ENCODE measurements at places on chromosomes 5 and 9.
A peak's percentile ranks its signal among the peaks of the same experiment; 100 is the strongest.

DNA sequence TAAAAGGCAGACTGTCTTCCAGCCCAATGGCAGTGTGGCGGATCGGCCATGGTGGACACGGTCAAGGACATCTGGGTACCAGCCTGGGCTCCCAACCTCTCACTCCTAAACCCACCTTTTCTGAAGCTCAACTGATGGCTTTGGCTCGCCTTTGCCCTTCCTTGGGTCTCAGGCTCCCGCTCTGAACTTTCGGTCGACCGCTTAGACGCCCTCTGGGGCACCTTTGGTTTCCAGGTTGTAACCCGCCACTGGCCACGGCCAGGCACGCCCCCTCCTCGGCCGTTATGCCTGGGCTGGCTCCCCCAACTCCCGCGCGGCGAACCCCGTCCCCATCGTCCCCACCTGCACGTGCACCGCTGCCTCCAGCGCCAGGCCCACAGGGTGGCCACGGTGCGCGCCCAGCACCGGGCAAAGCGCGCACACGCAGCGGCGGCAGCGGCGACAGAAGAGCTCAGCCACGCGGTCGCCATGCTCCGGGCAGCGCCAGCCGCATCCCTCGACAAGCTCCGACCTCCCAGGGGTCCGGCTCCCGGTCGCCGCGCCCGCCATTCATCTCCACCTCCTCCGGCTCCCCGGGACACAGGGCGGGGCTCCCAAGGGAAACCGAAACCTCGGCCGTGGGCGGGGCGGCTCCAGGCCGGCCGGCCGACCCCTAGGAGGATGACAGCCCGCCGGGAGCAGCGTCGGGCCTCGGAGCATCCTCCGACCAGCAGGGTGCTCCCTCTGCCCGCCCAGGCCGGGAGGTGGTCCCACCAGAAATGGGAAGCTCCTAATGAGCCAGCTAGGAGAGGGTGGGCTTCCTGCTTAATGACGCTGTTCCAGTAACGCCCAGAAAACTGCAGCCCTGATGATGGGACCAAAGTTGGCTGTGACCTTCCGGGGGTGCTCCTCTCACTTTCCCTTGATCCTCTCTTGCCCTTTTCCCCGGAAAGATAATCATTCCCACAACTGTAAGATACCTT lies at the start of gene TRIM14:
Gene TRIM14 (minus strand): TSS at position 583 of the 962 bp plus-strand sequence. CDS start 34 bp downstream, at position 549.
- DNase-seq = no peak

- no peak for DNase-seq
These were observed 38.8 kb downstream of the FOXI1 start for GRCh38 chr5:170144286-170145023.

DNA sequence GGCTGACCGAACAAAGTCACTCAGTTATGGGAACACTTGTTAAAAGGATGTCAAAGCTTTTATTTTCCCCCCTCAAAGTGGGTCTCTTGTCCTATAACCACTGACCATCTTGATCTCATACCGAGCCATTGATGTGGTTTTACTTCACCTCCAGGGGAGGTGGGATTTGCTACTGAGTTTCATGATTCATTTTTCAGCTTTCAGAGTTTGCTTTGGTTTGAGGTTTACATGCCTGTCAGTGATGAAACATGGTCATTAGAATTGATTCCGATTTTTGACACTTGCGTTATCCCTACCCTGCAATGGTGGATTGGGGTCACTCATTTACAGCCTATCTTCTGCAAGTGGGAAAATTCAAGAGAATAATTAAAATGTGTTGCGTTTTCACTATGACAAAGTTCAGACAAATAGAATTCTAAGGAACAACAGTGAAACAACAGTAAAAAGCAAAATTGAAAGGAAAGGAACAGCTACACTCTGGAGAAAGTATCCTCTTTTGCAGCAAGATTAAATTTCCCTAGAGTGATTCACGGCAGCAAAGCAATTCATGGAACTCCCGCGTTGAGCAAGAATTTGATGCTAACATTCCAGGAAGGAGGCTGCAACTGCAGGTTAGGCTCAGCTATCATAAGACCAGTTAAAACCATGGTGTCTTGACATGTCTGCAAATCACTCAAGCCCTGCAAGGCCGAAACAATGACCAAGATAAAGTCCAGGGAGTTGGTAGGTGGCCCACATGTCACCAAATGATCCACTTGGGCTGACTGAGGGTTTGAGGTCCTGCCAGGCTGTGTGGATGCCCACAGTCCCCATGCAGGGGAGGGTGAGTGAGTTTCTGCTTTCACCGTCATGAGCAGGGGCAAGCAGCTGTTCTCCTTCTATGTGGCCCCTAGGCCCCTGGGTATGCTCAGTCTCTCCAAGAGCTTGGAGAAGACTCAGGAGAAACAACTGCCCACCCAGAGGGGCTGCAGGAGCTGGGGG lies 9.4 kb downstream of the GADD45G start:
- DNase-seq = no peak

DNA sequence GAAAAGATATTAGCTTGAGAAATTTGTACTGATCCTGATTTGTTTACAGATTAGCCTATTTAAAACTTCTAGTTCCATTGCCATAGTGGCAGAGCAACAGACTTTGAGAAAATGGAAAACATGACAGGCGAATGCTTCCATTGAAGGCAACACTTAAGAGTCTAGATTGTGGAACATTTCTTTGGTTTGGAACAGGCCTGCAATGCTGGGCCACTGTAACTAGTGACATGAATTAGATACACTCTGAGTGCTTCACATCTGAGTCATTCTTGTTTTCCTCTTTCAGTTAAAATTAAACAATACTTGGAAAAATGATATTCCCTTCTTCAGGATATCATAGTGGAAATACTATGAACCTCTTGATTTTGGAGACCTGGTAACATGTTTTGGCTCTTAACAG lies 453.6 kb upstream of the TUSC1 start:
- no peak for DNase-seq

- DNase-seq = no peak
These were observed 140.7 kb upstream of the SPRY4 start for GRCh38 chr5:142465476-142465875.

DNA sequence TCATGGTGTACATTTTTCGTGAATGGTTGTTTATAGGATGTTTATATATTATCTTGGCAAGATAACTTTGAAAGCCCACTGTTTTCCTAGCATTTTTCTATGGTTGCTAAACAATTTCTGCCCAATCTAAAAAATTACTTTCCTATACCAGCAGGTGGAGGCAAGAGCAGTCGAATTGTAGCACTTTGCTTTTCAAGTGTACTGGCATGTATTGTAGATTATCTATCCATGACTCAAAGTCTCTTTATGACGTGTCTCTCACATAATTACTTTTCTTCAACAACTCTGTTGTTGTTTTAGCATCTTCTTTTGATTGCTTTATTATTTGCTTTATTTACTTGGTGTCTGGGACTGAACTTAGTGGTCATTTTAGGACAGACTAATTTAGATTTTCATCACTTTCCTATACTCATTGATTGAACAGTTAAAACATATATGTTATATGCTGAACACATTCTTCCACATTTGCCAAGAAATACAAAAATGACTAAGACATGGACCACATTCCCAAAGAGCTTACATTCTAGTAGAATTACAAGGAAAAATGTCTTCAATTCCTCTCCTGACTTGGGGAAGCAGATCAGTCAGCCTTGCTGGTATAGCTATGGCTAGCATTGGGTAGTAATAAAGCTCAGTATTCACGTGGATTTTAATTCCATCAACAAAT lies 20.7 kb downstream of the NLN start:
- no peak for DNase-seq

- no peak for DNase-seq
These were observed 72.6 kb upstream of the PUM3 start for GRCh38 chr9:2916382-2916985.

DNA sequence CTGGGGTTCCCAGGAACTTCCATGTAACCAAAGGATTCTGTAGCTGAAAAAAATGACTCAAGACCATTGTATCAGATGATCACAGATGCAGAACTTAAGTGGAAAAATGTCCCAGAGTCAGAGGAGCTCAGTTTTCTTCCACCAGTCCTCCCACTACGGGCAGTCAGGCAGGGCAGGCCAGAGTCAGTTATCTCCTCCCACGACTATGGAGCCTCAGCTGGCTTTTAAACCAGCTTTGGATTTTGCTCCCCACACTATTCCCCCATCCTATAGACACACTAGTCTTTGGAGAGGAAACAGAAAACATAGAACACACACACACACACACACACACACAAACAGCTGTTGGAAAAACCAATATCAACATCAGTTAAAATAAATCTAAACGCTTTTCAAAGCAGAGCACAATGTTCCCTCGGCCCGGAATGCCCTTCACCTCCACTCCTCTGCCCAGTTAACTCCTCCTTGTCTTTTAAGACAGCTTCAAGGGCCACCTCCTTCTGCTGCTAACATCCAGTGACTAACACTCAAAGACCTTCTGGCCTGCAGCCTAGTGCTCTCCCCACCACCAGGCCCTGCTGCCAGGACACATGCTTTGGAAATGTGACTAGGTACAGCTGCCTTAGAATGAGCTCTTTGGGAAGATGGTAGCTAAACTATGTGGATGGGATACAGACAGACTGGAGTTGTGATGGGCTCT lies 56.8 kb downstream of the NIPAL4 start:
- peak; percentile 26 for DNase-seq

DNA sequence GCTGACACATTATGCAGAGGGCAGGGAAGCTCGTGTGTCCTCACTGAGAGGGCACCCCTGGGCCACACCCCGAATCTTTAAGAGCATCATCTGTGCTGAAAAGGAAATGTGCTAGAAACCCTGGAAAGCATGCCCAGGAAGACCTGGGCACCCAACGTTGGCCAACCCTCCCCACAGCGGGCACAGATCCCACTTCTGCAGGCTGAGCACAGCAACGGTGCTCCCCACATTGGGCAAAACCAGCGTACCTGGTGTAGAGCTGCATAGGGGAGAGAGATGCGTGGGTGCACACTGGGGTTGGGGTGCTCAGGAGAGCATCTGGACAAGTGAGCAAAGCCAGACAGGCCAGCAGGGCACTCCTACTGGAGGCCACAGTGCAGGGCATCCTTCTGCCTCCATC lies 32.6 kb downstream of the ROR2 start:
- no peak for DNase-seq

DNA sequence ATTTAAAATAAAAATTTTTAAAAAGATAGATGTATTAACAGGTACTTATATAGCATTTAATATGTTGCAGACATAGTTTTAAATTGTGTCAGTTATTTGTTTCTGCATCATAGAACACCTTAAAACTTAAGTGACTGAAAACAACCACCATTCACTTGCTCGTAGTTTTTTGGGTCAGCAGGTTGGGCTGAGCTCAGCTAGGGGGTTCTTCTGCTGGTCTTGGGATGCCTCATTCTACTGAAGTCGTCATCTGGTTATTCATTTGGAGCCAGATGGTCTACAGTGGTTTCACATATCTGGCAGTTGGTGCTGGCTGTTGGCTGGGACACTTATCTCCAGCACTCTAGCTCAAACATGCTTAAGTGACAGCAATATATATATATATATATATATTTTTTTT lies 29.6 kb downstream of the PSAT1 start:
- no peak for DNase-seq

DNA sequence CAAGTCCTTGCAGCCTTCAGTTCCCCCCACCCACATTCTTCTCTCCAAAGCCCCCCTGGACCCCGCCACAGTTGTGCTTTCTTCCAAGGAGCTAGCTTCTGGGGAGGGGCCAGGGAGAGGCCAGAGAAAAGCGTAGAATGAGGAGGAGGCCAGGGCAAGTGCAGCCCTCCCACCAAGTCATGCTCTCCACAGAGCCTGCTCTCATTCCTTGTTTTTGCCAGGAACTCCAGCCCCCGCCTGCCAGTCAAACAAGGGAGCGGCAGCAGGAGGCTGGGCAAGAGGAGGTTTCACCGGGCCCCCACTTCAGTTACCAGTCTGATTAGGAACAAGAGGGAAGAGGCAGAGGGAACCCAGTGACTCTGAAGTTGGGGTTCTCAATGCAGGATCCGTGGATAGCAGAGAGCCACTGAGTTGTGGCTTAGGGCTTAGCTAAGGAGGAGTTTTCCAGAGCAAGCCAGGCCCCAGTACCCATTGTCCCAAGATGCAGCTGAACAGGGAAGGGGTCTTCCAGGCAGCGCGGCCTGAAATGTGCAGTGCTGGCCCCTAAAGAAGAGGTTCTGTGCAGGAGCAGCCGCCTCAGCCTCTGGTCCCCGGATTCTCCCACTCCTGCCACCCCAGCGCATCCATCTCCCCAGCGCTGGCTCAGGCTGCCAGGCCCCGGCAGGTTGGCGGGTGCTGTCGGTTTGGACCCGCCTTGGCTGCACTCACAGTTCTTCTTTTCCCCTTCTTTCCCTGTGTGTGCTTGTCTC lies 120.6 kb downstream of the DAB2IP start:
- no peak for DNase-seq

DNA sequence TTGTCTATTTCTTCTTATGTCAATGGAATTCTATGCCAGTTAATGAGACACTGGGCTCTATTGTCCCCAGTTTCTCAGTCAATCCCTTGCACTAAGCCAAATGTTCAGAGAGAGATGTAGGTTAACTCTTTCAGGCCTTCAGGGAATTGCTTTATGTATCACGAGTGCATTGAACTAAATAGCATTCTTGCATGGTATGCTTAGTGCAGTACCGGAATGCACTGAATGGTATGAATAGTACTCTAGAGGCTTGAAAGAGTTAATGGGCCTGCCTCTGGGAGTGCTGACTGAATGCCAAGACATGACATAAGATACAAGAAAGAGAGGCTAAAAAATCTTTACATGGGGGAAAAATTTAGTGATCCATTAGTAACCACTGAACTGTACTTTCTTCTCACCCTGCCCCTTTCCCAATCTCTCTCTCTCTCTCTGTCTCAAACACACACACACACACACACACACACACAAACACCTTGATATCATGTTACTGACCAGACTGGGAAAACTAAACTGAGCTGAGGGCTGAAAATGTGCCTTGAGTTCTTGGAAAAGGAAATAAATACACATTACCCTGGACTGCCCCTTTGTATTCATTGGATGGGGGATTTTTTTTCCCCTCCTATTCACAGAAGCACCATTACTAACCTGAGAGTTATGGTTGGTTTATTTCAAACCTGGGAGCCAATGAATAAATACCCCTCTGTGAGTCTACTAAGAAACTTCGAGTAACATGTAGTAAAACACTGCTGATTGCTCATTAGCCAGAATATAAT lies 35.4 kb upstream of the TMC1 start:
- no peak for DNase-seq

DNA sequence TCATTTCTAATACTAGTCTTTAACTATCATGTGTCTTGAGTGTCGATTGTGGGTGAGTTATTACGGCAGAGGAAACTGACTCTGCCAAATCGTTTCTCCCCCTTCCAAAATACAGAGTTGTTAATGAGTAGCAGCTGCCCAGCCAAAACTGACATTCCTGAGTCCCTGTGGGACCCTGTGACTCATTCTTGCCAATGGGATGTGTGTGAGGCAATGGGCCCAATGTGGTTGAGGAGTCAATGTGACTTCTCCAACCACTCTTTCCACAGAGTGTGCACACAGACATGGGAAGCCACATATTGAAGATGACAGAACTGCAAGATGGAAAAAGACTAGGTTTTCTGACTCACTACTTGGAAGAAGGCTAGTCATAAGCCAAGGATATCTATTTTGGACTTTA lies 434.7 kb downstream of the DTWD2 start:
- peak; percentile 18 for DNase-seq

- no peak for DNase-seq
These were observed 215.2 kb upstream of the SNX2 start for GRCh38 chr5:122559676-122560075.

DNA sequence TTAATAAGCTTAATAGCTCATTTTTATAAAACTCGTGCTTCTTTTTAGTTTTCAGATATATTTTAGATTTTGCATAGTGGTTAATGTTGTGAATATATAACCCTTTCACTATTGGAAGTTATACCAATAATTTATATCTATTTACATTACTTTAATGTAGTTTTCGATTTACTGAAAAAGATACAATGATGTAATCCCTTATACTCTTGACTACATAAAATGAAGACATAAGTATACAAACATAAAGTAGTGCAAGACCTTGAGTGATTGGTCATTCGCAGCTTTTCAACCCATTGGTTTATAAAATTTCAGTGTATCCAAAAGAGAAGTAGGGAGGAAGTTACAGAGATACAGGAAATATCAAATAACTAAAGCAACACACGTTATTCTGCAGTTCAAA lies 84.3 kb upstream of the GRHPR start:
- no peak for DNase-seq

All from brain pericyte (primary cell).